HEK293T (cell line): ENCODE measurements at places on chromosomes 7 and 10.

- DNase-seq: no peak
These were observed 182.1 kb upstream of the NAMPT start for GRCh38 chr7:106466867-106467266.

DNA sequence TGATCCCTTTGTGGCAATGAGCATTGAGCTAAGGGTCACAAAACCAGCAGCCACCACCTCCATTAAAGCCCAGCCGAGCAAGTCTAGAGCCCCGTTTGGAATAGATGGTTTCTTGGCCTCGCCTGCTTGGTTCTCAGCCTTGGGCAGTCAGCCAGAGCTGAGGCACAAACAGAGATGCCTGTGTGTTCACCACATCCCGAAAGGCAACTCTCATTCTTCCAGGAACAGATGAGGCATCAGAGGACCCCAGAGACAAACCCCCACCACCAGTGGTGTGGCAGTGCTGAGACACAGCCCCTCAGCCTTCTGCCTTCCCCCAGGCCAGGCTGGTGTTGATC is 203.3 kb upstream of the ZMIZ1 start:
- no peak for DNase-seq

DNA sequence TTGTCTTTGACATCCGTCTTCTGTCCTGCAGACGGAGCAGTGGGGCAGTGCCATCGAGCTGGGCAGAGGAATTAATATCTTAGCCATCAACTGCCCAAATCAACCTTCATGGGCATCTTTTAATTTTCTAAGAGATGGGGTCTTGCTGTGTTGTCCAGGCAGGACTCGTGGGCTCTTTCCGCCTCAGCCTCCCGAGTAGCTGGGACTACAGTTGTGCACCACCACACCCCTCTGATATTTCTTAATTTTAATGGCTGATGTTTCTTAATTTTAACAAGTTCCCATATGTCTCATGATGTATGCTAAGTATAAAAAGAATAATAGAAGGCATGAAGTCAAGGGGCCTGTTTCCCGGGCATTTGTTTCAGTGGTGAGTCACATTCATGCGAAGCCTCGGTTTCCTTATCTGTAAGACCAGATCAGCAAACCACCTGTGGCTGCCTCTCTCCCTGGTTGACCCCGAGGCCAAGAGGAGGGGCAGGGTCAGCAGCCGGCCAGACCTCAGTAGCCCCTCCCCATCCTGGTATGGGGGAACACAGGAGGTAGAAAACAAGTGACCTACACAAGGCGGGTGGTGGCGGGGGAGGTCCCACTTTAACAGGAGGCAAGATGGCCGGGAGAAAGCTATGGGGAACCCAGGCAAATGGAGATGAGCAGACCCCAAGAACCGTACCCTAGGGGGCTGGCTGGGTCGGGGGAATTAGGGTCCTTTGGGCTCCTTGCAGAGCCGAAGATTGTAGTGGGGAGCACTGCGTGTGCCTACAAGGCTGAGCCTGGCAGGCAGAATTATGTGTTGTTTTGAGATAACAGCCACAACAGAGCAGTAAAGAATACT is 85.5 kb downstream of the CUX1 start:
- no peak for DNase-seq

DNA sequence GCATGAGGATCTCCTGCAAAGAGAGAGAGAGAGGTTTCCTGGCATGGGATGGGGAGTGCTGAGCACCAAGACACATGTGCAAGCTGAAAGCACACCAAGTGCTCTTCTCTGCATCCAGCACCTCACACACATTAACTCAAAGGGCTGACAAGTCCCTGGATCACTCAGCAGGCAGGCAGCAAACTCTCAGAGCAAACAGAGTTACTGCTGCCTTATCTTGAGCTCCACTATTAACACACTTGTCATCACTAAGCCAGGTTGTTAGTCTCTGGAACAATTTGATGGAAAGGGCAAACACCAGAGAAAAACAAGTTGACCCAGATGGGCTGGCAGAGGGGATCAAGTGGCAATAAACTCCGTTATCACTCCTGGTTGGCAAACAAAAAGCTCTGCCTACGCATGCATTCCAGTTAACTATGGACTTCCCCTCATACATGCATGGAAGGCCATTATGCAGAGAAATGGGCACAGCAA is 349.9 kb downstream of the KCNMA1 start:
- DNase-seq: peak; percentile 38

GRCh38 chr10:35412900-35413491 is 76.7 kb downstream of the CCNY start:
- DNase-seq: no peak

DNA sequence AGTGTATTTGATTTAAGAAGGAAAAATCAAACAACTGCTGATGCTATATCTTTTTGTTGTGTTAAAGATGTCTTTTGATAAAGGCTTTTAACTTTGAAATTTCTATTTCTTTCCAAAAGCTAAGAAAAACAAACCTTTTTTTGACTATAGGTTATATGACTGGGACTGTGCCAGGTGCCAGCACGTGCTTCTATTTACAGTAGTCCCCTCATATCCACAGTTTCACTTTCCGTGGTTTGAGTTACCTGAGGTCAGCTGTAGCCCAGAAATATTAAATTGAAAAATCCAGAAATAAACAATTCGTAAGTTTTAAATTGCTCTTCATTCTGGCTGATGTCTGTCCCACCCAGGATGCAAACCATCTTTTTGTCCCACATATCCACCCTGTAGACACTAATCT is 104.3 kb downstream of the BBS9 start:
- DNase-seq: no peak

GRCh38 chr7:150410131-150410530 is 31.0 kb downstream of the ZNF775 start:
- DNase-seq: no peak

GRCh38 chr7:107909445-107909844 is 18.5 kb downstream of the DLD start:
- no peak for DNase-seq

- no peak for DNase-seq
These were observed 255.8 kb downstream of the TWIST1 start for GRCh38 chr7:18861514-18862118.

GRCh38 chr10:110972231-110973134 is 53.1 kb downstream of the SHOC2 start:
- DNase-seq: no peak

DNA sequence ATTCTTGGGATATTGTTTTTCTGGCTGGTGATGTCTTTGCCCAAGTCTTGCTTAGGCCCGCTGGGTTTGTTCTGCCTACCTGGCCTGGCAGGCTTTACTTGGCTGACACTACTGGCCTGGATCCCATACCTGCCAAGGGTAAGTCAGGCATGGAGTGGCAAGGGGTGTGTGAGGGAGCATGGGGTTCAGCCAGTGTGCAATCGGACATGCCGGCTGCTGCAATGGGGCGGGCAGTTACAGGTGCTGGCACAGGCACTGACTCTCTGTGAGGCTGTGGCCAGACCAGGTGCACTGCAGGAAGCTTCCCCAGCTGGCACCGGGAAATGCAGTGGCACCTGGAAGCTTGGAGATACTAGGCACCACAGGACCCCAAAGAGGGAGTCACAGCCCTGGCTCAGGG is 168.4 kb downstream of the PON1 start:
- no peak for DNase-seq
